Mesangial cell (primary cell): ENCODE measurements at places on chromosomes 6 and 20. TPM values are rescaled to one million over a fixed set of nuclear protein-coding genes. Genes with fewer than 3 reads are reported as not detected.

The SOX18 gene
- not detected in 2 replicates for total RNA-seq

The ANKRD66 gene
- not detected in 2 replicates for total RNA-seq

The LSM2 gene
- 71.0 and 128 TPM in 2 replicates for total RNA-seq

The MROH8 gene
- 0.33 and 1.0 TPM in 2 replicates for total RNA-seq

The RAET1L gene
- 0.25 and 0.65 TPM in 2 replicates for total RNA-seq

The ZSCAN26 gene
- 9.8 and 10.8 TPM in 2 replicates for total RNA-seq

The NFATC2 gene
- total RNA-seq = 2.3 and 3.5 TPM in 2 replicates

The NOTCH4 gene
- total RNA-seq = 1.1 TPM in 2 replicates

The MTG2 gene
- total RNA-seq = 22.6 and 27.4 TPM in 2 replicates

The GNMT gene
- not detected in 2 replicates for total RNA-seq

The GPANK1 gene
- 10.1 and 12.8 TPM in 2 replicates for total RNA-seq

The SSTR4 gene
- total RNA-seq = not detected in 2 replicates

The JAG1 gene
- 42.5 and 44.5 TPM in 2 replicates for total RNA-seq

The ACTR5 gene
- 5.6 and 7.5 TPM in 2 replicates for total RNA-seq

The ZNF165 gene
- 0.89 and 1.1 TPM in 2 replicates for total RNA-seq

The PNLDC1 gene
- 0.13 TPM in 1 of 2 replicates, not detected in the other for total RNA-seq

The THBD gene
- total RNA-seq = 9.5 and 9.9 TPM in 2 replicates

The CST8 gene
- not detected in 2 replicates for total RNA-seq

The KCNQ2 gene
- not detected in 2 replicates for total RNA-seq

The HDGFL1 gene
- total RNA-seq = not detected in 2 replicates

The DOK5 gene
- 1.3 and 6.2 TPM in 2 replicates for total RNA-seq

The MATN4 gene
- not detected in 2 replicates for total RNA-seq

The TPD52L1 gene
- 64.5 and 113 TPM in 2 replicates for total RNA-seq

The RRP36 gene
- total RNA-seq = 46.6 and 114 TPM in 2 replicates

The TFEB gene
- total RNA-seq = 7.8 and 13.8 TPM in 2 replicates

The PRND gene
- not detected in 2 replicates for total RNA-seq

The APOM gene
- total RNA-seq = 2.8 and 5.2 TPM in 2 replicates

The F13A1 gene
- total RNA-seq = under 0.01 and 0.16 TPM in 2 replicates

The FLRT3 gene
- total RNA-seq = 2.1 and 11.8 TPM in 2 replicates

The C2 gene
- 0.49 and 2.5 TPM in 2 replicates for total RNA-seq

The CLPSL2 gene
- total RNA-seq = not detected in 2 replicates

The DEF6 gene
- 2.6 and 3.2 TPM in 2 replicates for total RNA-seq

The MUCL3 gene
- total RNA-seq = not detected in 2 replicates

The TTBK1 gene
- under 0.01 and 0.13 TPM in 2 replicates for total RNA-seq

The MC3R gene
- not detected in 2 replicates for total RNA-seq

The C4B gene
- 0.49 and 11.0 TPM in 2 replicates for total RNA-seq

The SLCO4A1 gene
- total RNA-seq = 2.2 and 10.6 TPM in 2 replicates

The HEY2 gene
- total RNA-seq = 0.16 and 0.51 TPM in 2 replicates

The ABHD16B gene
- not detected in 2 replicates for total RNA-seq

The IYD gene
- total RNA-seq = not detected in 2 replicates

The FGD2 gene
- total RNA-seq = not detected in 2 replicates

The KIF25 gene
- total RNA-seq = not detected in 2 replicates

The RIPOR2 gene
- total RNA-seq = 0.16 and 0.76 TPM in 2 replicates

The OR2H2 gene
- not detected in 2 replicates for total RNA-seq

The CRNKL1 gene
- 9.0 and 9.4 TPM in 2 replicates for total RNA-seq

The EPHA7 gene
- 1.1 and 26.4 TPM in 2 replicates for total RNA-seq

The DEFB132 gene
- not detected in 2 replicates for total RNA-seq

The ERVFRD-1 gene
- not detected in 2 replicates for total RNA-seq

The PKIG gene
- 36.3 and 52.0 TPM in 2 replicates for total RNA-seq

The EYA2 gene
- total RNA-seq = 0.38 TPM in 1 of 2 replicates, not detected in the other

The OR14J1 gene
- not detected in 2 replicates for total RNA-seq

The POU5F1 gene
- 4.4 and 7.2 TPM in 2 replicates for total RNA-seq

The HNF4A gene
- total RNA-seq = not detected in 2 replicates

The LY6G6D gene
- not detected in 2 replicates for total RNA-seq

The CPNE1 gene
- 155 and 248 TPM in 2 replicates for total RNA-seq

The DCDC2 gene
- total RNA-seq = 45.6 and 93.4 TPM in 2 replicates

The PTPRK gene
- 51.8 and 62.5 TPM in 2 replicates for total RNA-seq

The GLP1R gene
- total RNA-seq = not detected in 2 replicates

The TMEM200A gene
- total RNA-seq = 4.9 and 12.8 TPM in 2 replicates

The LY6G5B gene
- 1.3 and 2.3 TPM in 2 replicates for total RNA-seq
